ENCODE measurements at places on chromosomes 16 and 17.

DNA sequence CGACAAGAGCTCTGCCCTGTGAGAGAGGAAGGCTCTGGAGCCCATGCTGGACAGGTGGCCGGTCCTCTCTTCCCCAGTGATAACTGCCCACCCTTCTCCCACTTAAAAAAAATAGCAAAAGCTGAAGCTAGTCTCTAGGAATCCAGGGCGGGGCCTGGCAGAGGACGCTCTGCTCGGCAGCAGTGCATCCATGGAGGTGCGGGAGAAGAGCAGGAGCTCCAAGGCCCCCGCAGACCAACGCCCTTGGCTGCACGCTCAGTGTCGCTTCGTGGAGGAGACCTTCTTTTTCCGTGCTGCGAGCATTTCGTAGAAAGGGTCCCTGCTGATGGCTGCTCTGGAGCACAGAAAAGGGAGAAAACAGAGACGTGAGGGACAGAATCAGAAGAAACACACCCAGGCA lies 98.6 kb upstream of the DNAH17 start:
- DNase-seq = no peak

GRCh38 chr17:72719578-72720493 lies 372.7 kb downstream of the SLC39A11 start:
- DNase-seq = no peak

GRCh38 chr17:38579934-38580333 lies 25.8 kb downstream of the SRCIN1 start:
- DNase-seq = no peak

DNA sequence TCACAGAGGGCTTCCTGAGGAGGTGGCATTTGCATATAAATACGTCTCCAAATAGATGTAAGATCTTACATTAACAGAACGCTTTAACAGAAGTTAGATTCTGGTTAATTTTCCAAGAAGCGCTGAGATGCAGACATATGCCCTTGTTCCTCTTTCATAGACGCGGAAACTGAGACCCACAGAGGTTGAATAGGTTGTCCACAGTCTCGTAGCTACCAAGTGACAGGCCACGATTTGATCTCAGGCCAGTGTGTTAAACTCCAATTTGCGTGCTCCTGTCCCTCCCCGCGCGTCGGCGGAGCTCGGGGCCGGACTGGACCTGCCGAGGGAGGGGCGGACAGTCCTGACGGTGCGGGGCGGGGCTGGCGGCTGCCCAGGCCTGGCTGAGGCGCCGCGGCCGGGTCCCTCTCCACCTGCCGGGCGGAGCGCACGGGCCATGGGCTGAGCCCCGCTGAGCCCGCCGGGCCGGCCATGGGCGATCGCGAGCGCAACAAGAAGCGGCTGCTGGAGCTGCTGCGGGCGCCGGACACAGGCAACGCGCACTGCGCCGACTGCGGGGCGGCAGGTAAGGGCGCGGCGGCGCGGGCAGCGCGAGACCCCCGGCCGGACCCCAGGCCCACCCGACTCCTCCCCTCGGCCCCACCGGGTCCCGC lies at the start of gene ADAP2:
ADAP2 (plus strand) TSS at position 402 of the 653 bp plus-strand sequence; CDS start at position 472, 70 bp downstream.
- DNase-seq = no peak

- DNase-seq = no peak
Observed at GRCh38 chr16:88321635-88322499, 60.9 kb upstream of the ZNF469 start.
